NCI-H1105 (cell line): ENCODE measurements at places on chromosomes 4 and X.

DNA sequence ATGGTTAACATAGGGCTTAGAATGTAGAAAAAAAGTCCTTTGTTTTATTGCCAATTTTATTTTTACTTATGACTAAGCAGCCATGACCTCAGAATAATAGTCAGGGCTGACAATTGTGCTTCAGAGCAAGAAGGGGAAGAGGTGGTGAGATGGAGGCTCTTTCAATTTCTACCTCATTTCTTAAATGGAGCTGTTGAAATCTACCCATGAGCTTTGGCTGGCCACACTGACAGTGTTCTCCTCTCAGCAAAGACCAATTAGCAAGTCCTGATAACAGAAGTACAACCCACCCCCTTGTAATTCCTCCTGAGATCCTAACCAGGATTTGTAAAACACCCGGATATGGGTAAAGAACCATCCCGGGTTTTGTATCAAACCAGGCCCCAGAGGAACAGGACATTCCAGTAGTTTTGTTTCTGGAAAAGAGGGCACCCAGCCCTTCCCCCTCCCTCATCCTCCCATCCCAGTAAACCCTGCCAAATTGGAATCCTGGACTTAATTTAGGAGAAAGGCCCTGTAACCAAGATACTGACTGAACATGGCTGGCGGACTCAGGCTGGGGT, at the start of gene HEPH:
Gene HEPH (plus strand): TSS at position 399 of the 563 bp plus-strand sequence. CDS start 6,324 bp downstream, outside the sequence.
- DNase-seq: no peak

DNA sequence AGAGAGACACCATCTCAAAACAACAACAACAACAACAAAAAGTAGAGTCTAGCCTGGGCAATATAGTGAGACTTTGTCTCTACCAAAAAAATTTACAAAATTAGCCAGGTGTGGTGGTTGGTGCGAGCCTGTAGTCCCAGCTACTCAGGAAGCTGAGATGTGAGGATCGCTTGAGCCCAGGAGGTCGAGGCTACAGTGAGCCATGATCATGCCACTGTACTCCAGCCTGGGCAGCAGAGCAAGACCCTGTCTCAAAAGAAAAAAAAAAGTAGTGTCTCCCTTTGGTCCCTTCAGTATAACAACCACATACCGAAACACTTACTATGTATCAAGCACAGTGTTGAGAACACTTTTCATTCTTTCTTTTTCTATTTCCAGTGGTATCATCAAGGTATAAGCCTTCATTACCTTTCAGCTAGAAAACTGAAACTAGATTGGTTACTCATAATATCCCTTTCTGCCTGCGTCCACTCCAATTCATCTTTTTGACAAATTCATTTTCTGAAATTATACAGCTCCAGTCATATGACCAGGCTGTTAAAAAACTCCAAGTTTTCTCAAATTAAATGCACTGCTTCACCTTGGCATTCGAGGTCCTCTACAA, 54.1 kb downstream of the RPS6KA3 start:
- no peak for DNase-seq

DNA sequence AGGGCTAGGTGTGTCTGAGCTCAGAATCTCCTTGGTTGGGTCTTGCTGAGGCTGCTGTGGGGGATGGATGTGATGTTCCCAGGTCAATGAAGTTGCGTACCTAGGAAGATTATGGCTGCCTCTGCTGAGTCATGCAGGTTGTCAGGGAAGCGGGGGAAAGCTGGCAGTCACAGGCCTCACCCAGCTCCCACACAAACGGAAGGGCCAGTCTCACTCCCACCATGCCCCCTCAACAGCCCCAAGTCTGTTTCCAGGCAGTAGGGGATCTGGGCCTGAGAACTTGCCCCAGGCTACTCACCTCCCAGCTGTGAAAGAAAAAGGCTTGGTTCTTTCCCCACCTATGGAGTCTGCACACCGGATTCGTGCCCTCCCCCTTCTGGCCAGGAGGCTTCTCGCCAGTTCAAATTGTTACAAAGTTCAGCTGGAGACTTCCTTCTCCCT, 72.9 kb downstream of the WDR44 start:
- no peak for DNase-seq

- no peak for DNase-seq
Observed at GRCh38 chrX:47360423-47361179, 9.8 kb upstream of the ZNF157 start.

- DNase-seq: no peak
Observed at GRCh38 chrX:129618997-129619396, 35.8 kb downstream of the APLN start.

DNA sequence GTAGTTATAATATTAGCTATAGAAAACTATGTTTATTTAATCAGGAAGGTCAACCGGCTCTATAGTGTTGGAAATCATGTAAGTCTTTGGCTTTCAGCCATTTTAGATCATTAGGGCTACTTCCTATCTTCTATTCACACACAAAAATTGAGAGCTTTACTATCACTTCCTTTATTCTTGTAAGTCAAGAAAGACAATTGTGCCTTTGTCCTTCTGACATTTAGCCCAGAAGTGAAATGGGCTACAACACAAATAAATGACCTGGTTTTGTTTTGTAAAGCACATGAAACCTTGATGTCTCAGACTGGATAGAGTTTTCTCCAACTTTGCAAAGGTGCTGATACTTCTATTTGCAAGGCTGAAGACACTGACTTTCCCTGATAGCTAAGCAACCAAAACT, 122.4 kb upstream of the ACSL4 start:
- DNase-seq: no peak

- DNase-seq: no peak
Observed at GRCh38 chr4:113884655-113885054, 94.8 kb downstream of the ARSJ start.

DNA sequence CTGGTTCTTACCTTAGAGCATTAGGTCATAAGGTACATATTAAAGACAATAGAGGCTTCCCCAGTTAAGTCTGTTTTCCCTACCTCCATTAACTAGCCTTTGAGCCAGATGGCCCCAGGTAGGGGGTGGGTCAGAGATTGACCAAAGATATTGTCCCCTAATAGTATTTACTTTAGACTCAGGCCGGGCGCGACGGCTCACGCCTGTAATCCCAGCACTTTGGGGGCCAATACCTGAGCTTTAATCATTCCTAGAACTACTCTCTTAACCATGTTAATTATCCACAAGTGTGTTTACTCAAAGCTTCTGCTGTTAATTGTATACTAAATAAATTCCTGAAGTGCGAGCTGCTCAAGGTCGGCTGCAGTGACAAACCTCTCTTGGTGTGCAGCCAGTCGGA, 28.0 kb upstream of the AMBN start:
- DNase-seq: no peak

DNA sequence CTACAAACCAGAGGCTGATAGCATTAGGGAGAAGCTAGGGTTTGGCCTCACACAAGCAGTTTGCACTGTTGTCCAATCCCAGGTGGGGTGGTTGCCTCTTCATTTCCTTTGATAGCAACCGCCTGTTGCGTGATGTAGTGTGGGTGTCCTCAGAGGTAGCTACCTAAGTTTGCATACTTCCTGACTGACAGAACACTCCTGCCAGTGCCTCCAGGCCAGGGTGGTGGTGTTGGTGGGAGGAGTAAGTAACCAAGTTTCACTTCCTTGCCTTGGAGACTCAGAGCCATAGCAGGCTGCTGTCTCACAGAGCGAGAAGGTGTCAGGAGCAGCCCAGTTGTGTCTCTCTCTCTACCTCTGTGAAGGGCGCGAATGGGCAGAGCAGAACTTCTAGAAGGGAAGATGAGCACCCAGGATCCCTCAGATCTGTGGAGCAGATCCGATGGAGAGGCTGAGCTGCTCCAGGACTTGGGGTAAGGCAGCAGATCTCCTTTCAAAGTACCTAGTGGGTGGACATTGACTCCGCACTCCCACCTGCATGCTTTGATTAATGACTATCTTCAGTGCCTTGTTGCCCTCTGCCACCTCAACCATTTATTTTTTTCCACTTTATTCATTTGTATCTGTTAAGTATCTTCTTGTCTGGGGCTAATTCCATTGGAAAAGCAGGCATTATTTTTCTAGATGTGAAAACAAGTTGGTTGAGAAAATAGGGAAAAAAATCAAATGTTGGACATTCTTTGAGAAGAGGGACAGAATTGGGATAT, at the start of gene DAPP1:
Gene DAPP1 (plus strand): TSS at position 283 of the 764 bp plus-strand sequence. CDS start 87 bp downstream, at position 370.
- no peak for DNase-seq

DNA sequence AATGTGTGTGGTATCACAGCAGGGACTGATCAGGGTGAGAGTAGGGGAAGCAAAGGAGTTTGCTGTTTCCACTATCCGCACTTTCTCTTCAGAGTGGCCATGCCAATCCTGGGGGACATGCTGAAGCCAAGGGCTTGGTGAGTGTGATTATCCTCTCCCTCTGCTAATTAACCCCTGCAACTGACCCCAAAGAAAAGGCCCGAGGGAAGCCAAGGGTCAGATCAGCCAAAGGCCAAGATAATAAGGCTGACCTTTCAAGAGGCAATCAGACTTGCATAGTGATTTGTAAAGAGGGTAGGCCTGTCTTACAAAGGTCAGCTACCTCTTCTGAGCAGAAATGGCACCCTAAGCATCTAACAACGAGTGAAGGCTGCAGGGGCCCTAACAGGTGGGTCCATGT, 420.5 kb upstream of the CPEB2 start:
- DNase-seq: no peak

DNA sequence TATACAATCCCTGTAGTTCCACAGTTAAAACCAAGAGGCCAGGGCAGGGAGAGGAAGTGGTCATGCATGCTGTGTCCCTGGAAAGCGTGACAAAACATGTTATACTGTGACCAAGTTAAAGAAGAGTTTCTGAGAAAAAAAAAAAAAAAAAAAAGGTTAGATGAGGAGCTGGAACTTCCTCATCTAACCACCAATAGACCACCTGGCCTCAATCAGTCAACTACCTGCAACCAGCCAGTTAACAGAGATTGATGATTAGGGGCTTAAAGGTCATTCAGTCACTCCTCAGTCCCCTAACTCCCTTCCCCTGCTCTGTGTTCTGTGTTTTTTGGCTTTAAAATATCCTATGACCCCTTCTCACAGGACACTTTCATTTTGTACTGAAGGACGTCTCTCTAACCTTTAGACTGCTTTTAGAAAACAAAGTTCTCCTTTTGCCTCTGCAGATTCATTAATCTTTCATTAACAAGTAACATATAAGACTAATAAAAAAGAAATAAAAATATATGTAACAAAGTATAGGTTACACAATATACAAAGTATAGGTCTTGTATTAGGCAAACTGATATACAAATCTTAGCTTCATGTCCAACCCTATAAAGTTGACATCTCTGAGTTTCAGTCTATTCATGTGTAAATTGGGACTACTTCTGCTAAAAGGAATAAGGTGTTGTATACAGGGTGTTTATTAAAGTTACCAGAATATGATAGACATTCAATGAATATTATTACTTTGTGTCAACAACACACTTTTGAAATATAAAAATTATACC, 179.1 kb upstream of the NDST4 start:
- no peak for DNase-seq

DNA sequence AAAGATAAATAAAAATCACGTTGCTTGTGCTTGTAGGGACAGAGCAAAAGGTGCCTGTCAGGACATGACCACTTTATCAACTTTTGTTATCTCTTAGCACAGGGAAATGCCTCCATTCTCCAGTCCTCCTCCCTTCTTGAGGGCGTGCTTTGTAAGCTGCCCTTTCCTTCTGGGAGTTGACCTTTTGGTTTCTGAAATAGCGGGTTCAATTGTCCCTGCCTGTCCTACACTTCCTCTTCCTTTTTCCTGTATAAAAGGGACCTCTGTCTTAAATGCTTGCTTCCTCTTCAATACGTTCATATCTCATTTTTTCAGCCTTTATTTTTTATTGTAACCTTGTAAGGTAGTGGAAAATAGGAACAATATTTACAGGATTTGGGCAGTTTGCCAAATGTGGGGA, 153.5 kb downstream of the SH3BGRL start:
- no peak for DNase-seq

- DNase-seq: no peak
Observed at GRCh38 chr4:6450709-6451108, 21.7 kb downstream of the PPP2R2C start.

DNA sequence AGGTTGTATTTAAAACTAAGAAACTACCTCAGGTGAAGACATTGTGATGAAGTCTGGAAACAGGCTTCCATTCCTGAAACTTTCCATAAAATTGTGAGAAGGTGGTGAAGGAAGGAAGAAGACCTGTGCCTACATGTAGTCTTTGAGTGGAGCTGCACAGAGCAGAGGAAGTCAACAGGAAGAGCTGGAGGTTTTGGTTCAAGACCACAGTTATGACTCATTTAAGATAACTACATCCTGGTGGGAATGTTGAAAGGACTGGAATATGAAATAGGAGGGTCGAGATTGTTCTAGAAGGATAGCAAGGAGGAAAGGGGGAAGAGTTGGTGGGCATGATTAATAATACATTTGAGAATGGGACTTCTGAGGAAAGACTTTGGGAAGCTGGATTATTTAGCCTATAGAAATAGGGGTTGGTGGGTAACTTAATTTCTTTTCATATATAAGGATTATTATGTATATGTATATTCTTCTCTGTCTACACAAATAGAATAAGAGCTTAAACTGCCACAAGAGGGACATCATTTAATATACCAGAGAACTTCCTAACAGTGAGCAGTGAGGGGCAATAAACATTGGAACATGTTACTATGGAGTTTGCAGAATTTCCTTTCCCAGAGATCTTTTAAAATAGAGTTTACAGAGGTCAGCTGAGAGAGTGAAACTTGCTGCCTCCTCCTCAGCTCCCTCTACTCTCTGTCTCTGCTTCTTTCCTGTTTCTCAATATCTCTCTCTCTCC, 23.5 kb downstream of the AWAT2 start:
- no peak for DNase-seq

- DNase-seq: no peak
Observed at GRCh38 chrX:27807690-27808089, at the start of gene MAGEB10. Gene MAGEB10 (plus strand): TSS chrX:27807990. CDS start chrX:27821307, 13,317 bp downstream.

GRCh38 chrX:44227991-44228390, 115.5 kb downstream of the EFHC2 start:
- no peak for DNase-seq

DNA sequence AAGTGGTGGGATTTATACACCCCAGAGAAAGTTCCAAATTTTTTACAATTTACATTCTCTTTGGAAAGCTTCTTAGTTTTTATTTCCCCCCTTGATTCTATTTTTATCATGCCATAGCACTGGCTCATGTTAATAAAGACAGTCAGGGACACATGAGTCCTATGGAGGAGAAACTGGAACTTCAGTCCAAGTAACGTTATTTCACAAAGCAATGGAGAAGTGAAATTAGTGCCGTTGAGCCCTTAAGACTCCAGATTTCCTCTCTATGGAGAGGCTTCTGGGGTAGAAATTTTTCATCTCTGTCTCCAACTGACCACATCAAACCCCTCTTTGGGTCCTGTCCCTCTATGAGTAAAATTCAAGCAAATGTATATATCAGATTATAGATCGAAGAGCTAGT, 12.8 kb upstream of the TASL start:
- DNase-seq: no peak
